ENCODE measurements at places on chromosomes 5 and 9.

GRCh38 chr5:137136991-137137632 lies 362.0 kb downstream of the SPOCK1 start:
- DNase-seq, result peak; percentile 60

DNA sequence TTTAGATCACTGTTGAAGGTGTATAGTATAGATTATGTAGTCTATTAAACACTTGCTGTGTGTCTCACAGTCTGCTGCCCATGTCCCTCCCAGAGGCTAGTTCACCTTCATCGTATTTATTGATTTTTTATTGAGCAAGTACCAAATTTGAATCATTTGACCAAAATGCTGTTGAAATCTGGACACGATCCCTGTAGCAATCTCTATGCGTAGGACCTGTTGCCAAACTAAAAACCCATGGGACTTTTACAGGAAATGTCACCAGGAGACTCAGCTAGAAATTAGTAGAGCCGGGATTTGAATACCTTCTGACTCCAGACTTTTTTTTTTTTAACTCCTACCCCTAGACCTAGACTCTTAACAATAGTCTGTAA lies 17.5 kb downstream of the SLC31A1 start:
- DNase-seq, result no peak

- no peak for DNase-seq
Measured at GRCh38 chr9:90953200-90953599, 151.6 kb downstream of the SYK start.

DNA sequence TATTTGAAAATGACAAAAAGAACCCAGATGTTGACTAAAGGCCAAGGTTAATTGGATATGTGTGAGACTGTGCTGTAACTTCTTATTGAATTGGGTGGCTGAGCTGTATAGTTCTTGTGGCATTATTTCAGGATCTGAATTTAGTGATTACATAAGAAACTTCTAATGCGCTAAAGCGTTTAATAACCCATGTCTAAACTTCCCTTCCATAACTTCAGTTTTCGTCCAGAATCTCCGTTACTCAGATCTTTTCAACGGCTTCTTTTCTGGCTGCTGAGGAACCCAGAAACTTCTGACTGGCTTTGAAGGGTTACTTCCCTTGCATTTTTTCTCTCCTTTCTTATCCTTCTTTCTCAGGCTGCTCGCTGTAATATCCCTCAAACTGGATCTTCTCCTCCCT lies 28.1 kb upstream of the C9orf72 start:
- no peak for DNase-seq

DNA sequence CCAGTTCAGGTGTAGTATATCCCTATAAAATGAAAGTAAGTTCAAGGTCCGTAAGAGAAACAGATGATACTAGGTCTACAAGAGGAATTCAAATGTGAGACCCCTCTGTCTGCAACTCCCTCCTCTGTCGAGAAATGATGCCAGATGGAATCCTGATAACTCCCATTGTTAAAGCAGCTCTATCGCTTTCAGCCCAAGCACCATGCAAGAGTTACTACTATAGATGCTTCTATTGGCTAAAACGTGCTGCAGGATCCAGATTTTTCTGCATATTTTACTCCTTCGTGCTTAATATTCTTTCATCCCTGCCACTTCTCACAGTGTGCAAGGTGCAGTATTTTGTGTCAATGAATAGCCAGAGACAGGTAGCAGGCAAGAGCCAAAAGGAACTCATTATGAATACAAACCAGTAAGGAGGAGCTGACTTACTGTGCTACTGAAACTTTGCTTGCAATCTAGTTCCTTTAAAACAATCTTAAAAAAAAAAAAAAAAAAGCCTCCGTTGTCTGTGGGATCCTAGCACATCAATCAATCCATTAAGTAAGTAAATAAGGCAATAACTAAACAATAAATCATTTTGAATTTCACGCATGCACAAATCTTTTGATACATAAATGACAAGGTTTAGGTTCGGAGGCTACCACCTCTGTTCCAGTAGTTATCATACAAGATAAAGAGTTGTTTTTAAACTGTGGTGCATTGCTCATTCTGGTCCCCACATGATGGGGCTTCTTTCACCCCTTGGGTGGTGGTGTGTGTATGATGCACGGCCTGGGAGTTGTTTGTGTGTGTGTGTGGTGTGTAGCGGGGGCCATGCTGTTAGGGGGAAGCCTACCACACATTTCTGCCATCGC lies 151.1 kb upstream of the MPDZ start:
- DNase-seq, result peak; percentile 21

- no peak for DNase-seq
Measured at GRCh38 chr5:41281215-41281810, 68.0 kb upstream of the C6 start.

- no peak for DNase-seq
Measured at GRCh38 chr9:134217431-134218210, 53.3 kb upstream of the RNU6ATAC start.

DNA sequence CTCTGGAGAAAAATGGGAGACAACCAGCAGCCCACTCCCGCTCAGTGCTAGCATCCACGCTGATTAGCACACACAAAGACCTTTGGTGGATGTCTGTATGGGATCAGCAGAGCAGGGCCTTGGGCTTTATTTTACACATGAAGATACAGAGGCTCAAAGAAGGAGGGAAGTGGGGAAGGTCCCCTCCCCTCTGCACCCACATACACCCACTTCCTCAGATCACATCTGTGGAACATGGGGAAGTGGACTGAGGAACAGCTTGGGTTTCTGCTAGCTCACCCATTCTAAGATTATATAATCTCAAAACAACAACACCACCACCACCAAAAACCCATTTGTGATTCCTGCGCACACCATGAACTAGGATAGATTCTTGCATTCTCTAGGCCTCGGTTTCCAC lies 14.0 kb downstream of the GGTA1 start:
- no peak for DNase-seq

DNA sequence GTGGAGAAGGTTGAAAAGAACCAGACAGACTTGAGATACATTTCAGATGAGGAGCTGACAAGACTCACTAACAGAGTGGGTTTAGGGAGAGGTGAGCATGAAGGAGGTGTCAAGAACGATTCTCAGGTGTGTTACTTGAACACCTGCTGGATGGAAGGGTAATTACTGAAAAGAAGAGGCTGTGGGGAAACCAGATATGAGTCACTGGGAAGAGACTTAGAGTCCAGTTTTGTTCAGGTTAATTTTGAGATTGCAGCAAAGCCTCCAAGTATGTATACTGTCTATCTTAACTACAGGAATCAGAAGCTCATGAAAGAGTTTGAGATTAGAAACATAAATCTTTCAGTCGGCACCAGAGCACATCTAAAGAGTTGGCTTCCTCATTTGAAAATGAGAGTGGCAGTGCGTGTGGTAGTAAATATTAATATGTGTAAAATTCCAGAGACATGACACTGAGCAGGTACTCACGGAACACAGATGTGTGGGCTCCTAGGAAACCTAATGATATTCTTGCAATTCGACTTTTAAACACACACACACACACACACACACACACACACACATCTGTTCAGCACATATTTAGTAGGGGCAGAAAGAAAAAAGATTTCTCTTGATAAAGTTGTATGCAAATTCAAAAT lies 197.1 kb downstream of the CDH18 start:
- DNase-seq, result no peak

DNA sequence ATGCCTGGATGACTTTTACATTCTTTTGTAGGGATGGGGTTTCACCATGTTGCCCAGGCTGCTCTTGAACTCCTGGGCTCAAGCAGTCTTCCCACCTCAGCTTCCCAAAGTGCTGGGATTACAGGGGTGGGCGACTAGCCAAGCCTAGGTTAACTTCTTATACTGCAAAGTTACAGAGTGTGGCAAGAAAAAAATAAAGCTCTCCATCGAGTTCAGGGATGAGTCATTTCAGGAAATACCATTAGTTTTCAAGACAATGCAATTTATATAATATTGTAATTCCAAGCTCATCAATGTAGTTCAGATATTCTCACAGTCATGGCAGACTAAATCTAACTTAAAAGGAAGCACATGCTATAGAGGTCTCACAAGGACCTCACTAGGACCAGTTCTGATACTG lies 11.5 kb upstream of the ABO start:
- DNase-seq, result no peak

DNA sequence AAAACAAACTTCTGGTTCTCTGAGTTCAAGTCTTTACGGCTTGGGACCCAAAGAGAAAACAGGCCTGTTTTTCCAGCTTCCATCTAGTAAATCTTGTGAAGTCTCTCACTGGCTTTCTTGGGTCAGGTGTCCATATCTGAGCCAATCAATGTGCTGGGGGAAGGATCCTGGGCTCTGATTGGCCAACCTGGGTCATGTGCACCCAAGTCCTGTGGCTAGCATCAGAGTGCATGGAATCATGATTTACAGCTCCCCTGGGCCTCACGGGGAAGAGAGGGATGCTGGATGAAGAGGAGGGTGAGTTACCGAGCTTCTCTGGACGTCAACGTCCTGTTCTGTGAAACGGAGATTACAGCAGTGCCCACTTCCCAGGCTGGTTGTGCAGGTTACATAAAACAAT lies 19.4 kb downstream of the CXCL14 start:
- no peak for DNase-seq

Measured in NCI-H1092 treated with DMSO at 0.1 percent for 48 hours (cell line).